AG09319 (cell line): ENCODE measurements at places on chromosomes 3 and 15.

DNA sequence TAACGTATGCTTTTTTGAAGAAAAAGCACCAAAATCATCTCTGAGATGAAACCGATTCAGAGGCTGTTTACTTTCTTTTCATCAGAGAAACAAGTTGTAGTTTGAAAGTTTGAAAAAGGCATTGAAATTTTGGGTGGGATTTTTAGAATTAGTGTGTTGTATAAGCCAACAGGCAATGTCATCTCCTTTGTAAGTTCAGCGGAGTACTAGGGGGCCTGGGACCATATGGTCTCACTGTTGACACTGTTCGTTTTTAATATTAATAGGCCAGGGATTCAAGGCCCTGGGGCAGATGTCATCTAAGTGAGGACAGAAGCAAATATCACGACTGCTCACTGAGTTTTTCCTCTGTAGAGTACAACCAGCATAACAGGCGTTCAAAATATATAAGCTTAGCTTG is 256.2 kb upstream of the RARB start:
- DNase-seq: no peak

GRCh38 chr3:180250172-180250571 is 213.4 kb upstream of the PEX5L start:
- DNase-seq: no peak

GRCh38 chr3:63355809-63356208 is 77.7 kb downstream of the SYNPR start:
- DNase-seq: no peak

GRCh38 chr3:195159814-195160165 is 111.2 kb downstream of the XXYLT1 start:
- no peak for DNase-seq
